ENCODE measurements at places on chromosomes 3 and 15. TPM values are rescaled to one million over a fixed set of nuclear protein-coding genes. Genes with fewer than 3 reads are reported as not detected.

DNA sequence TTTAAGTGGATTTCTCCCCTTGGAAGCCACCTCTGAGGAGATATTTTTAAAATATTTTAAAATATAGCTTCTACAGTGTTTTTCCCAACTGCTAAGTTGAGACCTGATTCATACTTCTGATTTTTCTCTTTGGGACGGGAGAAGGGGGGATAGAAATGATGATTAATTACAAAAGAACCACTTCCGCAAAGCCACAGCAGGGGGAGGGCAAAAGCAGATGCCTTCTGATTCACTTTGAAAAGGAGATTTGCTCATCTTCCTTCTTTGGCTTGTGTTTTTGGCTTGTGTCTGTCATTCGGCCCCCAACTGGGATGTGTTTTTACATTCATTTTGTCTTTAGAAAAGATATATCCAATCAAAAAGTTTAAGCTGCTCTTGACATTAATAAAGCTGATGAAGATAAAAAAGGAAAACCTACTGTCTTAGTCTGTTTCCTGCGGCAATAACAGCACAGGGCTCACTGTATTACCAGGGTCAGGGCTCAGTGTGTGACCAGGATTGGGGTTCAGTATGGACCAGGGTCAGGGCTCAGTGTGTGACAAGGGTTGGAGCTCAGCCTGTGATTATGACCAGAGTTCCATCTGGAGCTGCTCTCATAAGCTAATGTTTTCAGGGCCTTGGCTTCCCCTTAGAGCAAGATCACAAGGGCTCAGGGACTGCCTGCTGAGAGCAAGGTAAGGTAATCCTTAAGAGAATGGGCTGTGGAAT, 223.2 kb downstream of the MTHFS start:
- peak; percentile 76 for DNase-seq

GRCh38 chr3:141279077-141279967, 47.7 kb downstream of the PXYLP1 start:
- peak; percentile 51 for DNase-seq

GRCh38 chr15:70086636-70087035, 11.1 kb downstream of the TLE3 start:
- DNase-seq, result no peak

DNA sequence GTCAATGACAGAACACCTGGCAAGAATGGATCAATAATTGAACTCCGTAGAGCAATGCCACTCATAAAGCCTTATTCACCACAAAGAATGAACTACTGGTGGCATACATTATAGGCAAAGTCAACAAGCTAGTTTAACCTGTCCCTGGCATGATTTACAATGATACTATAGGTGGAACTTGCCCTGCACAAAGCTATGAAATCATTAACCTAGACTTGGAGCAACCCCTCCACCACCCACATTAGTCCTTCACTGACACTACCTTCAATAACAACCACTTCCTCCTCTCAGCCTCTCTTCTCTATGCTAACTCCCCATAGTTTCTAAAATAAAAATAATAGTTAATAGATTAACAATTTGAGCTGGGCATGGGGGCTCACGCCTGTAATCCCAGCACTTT, 54.4 kb downstream of the ACAP2 start:
- DNase-seq, result no peak

DNA sequence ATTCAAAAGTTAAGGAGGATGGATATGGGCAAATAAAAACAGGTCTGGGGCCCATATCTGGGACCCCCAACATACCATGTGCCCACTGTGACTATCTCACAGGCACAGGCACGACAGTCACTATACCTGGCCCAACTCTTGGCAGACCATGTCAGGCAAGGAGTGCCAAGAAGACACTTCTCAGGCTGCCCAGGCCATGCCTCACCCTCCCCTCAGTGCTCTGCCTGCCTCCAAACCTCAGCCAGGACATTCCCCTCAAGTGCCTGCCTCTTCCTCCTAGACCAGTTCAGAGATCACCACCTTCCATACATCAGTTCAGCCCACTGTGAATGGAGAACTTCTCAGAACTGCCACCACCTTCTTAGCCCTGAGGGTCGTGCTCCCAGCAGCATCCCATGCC, 4.4 kb upstream of the SEMA7A start:
- no peak for DNase-seq

GRCh38 chr3:73056014-73056844, 5.2 kb upstream of the EBLN2 start:
- DNase-seq, result no peak

DNA sequence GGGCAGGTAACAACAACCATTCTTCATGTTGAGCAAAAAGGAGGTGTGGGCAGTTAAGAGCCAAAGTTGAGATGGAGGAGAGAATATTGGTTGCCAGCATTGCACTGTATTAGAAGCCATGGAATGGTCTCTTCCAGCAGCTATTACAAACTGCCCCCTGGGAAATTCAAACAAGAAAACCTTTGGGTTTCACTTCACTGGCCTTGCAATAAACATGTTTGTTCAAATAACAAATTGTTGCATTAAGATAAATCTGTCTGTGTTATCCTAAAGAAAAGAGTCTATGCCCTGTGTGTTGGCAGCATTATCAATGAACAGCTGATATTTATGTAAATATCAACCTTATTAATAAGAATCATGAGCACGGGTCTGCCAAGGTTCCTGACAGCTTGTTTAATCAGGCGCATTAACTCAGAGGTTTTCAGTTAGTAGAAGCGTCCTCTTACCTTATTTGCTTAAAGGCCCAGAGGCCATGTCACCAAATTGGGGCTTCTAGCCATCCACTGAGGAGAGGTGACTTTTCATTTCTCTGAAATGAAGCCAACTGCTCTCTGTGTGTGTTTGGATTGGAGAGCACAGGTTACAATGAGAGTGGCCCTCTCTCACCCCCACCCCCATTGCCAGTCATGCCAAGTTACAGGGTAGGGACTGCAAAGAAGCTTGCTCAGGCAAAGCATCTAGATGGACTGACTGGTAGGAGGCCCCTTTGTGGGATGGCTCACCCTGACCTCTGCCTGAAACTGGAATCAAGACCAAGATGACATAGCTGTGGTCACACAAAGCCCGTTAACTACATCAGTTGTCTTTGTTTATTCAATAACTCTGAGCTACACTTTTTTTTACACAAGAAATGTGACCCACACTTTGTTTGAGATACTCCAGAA, 10.5 kb downstream of the FILIP1L start:
- peak; percentile 87 for DNase-seq

- DNase-seq, result no peak
Observed at GRCh38 chr3:59609657-59610348, 560.0 kb upstream of the CFAP20DC start.

- DNase-seq, result peak; percentile 21
Observed at GRCh38 chr15:67296188-67296587, 41.6 kb downstream of the IQCH start.

DNA sequence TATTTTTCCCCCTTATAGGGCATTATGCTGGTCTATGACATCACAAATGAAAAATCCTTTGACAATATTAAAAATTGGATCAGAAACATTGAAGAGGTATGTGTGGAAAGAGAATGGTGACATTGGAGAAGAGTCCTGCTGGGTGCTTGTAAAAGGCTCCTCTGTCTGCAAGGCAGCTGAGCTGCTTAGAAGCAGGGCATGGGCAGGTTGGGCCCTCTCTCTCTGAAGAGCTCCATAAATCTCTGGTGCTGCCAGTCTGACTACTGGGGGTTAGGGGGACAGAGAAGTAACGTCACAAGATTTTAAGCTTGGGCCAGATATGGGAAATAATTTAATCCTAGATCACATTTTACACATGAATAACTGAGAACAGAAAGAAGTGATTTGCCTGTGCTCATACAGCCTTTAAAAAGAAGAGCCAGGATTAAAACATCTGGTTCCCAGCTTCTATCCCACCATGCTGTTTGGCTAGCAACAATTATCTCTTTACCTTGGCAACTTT, 21.9 kb upstream of the APH1B start:
- no peak for DNase-seq

DNA sequence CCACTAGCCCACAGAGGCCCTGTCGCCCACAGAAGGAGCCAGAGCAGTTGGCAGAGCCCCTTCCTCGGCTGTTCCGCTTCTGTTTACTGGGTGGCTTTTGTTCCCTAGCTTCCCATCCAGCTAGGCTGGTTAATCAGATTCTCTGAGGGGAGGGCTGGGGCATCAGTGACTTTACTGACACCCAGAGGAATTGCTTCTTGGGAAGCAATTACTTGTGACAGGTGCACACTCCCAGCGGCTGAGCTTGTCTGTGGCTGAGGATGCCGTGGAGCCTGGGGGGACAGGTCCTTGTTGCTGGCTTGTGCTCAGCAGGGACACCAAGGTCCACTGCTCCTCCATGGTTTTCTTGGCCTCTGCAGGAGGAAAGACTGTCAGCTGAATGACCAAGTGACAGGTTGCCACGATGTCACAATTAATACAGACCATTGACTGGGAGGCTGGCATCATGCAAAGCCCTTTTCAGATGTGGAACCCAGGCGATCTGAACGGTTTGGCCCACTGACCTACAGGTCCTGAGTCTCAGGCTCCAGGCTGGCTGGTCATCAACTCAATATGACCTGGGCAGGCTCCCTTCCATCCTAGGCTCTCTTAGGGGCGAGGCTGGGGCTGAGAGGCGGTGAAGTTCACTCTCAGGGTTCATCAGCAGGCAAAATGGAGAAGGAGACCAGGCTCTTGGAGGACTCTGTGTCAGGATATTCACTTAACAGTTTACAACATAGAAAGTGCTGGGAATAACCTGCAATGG, 31.8 kb upstream of the SFMBT1 start:
- DNase-seq, result no peak

DNA sequence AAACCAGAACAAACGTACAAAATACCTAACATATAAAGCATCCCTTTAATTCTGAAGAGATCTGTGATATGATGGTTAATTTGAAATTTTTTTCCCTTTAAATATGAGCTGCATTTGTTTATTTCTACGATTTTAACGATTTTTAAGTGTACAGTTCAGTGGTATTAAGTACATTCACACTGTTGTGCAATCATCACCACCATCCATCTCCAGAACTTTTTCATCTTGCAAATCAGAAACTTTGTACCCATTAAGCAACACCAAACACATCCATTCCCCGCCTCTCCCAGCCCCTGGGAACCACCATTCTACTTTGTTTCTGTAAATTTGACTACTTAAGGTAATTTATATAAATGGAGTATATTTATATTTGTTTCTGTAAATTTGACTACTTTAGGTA, 51.5 kb downstream of the MAP4 start:
- DNase-seq, result no peak

DNA sequence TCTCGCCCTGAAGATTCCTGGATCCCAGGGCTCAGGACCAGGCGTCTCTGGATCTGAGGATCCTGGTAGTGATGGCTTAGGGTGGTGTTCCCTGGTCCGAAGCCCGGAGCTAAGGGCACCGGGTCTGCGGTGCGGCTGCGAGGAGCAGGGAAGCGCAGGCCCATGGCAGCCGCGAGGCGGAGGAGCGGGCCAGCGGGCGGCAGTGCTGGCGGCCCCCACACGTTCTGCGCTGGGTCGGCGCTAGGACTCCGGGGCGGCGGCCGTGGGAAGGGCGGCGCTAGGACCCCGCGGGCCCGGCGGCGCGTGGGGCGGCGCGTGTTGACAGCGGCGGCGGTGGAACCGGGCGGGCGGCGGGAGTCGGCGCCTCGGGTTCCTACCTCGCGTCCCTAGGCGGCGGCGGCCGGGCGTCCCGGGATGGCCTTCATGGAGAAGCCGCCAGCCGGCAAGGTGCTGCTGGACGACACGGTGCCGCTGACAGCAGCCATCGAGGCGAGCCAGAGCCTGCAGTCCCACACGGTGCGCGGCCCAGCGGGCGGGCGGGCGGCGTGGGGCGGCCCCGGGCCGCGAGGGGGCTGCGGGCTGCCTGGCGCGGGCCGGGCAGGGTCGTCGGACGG, at the start of gene PXK:
PXK (plus strand) TSS at position 318 of the 614 bp plus-strand sequence; CDS start at position 415, 97 bp downstream.
- peak; percentile 83 for DNase-seq

GRCh38 chr3:152388631-152389030, 119.9 kb downstream of the MBNL1 start:
- DNase-seq, result no peak

DNA sequence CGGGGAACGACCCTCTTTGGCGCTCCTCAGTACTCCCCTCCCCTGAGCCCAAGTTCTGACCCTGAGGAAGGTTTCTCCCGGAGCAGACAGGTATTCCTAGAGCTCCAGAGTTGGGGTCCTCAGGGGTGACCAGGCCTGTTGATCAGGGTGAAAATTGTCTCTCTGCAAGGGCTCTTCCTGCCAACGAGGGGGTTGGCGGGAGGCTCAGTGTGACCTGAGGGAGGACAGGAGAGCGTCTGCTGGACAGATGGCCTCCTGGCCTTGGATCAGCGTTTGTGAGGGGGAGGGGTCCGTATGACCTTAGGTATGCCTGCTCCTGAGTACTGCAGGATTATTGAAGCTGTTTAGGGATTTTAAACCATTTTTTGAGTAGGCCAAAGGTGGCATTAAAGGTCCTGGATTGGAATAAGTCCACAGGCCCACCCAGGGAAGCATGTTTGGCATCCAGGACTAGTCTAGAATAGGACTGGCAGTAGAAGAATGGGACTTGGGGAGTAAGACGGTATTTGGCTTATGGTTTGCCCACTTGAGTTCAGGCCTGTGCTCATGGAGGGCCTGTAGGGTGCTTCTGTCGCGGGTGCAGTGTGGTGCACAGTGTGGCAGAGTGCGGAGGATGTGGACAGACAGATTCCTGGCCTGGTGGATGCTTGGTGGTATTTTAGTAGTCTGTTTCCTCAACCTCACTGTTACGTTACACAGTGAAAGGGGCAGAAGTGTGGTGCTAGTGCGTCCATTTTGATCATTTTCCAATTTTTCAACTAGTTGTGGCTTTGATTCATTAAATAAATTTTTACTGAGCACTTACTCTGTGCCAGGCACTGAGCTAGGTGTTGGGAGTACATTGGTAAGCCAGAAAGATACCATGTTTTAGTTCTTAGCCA, 959 bp downstream of the ZNF592 start:
- peak; percentile 46 for DNase-seq

- DNase-seq, result no peak
Observed at GRCh38 chr3:125214738-125215137, 2.2 kb upstream of the SLC12A8 start.

GRCh38 chr3:170418422-170419398, at the start of gene CLDN11:
Gene CLDN11, plus strand, starts transcription at chr3:170418868. Its CDS starts 199 bp downstream, at chr3:170419067.
- no peak for DNase-seq

DNA sequence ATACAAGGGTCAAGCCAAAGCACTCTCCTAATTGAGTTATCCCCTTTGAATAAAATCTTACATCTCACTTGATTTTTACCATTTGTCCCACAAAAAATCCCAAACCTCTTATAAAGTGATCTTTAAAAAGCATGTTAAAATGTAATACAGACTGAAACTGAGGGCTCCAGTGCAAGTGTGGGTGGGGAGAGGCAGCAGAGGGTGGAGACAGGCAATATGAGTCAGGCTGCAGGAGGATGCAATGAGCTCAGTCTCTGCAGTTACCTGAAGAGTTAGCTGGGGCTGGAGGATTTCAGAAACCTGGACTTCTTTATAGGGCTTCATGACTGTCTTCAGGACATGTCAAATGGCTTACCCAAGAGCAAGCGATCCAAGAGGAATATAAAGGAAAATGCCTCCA, 14.2 kb upstream of the COLQ start:
- no peak for DNase-seq

- DNase-seq, result peak; percentile 87
Observed at GRCh38 chr3:37985637-37986320, 4.8 kb upstream of the VILL start.

- DNase-seq, result peak; percentile 73
Observed at GRCh38 chr3:72274493-72275330, 489.8 kb upstream of the PROK2 start.

Gene SOX14
- not detected for total RNA-seq

Gene ISLR
- total RNA-seq, result 0.31 TPM

Gene PP2D1
- not detected for total RNA-seq

Gene ZNF609
- 16.2 TPM for total RNA-seq

Measured in myocyte (in vitro differentiated cells).